Activated gamma-delta T cell treated with anti-CD3 and anti-CD28 coated beads, Interleukin-2, amount 50 U/mL, for 16 hours (primary cell): ENCODE measurements at places on chromosomes 16 and 17.

DNA sequence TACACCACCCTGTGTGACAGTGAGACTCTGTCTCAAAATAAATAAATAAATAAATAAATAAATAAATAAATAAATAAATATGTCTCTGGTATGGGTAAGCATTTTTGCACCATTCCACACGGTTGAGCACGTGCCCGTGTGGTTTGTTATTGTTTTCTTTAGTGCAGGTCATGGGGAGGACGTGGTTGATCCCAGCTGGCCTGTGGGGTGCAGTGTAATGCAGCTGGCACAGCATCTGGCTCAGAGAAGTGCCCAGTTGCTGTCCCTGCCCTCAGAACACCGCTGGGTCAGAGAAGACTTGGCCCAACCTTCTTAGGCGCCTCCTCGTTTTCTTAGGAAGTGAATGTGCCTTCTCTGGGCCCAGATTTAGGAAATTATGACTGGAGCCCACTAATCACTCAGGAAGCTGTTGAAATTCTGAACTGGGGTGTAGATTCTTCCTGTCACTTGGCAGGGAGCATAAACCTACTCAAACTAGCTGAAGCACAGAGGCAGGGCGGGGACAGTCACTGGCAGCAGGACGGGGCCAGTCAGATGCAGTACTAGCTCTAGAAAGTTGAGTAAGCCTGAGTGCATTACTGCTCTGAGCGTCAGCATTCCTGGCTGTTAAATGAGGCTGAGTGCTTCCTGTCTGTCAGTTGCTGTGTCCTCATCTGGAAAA, 85.9 kb downstream of the SNX29 start:
- DNase-seq, result no peak

DNA sequence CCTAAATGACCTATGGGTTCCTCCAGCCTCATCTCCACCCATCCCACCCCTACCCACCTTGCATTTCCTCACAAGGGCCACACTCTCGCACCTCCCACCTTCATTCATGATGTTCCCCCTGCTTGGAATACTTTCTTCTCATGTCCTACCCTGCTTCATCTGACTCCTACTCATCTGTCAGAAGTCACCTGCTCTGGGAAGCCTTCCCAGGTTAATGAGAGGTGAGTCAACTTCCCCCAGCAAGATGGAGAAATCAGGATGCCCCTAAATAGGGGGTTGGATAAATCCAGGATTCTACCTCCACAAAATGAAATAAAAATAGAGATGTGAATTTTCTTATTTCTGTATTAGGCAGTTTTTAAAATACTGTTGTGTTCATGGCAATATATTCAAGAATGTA, 51.0 kb upstream of the WSB1 start:
- no peak for DNase-seq

GRCh38 chr16:10828851-10829366, 10.3 kb upstream of the TVP23A start:
- DNase-seq, result no peak

GRCh38 chr16:553601-554296, 6.4 kb upstream of the PRR35 start:
- no peak for DNase-seq

GRCh38 chr17:17514993-17515933, 19.1 kb upstream of the RASD1 start:
- DNase-seq, result no peak

DNA sequence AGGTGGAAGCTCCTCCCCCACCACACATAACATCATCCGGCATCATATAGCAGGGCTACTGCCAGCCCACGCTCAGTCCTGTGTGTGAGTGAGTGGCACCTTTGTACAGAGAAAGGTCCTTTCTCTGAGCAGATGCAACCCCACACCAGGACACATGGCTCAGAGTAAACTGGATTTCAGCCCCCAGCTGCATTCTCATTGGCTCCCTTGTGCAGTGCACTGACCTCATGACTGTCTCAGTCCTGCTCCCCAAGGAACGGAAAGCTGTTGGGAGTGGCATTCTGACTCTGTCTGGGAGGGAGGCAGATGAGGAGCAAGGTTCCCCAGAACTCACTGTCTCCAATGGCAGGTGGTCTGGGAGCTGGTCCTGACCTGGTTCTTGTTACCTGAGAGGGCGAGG, 244.1 kb downstream of the PHKB start:
- no peak for DNase-seq

GRCh38 chr16:57115514-57116182, 23.3 kb downstream of the CPNE2 start:
- DNase-seq, result no peak

GRCh38 chr17:78883533-78884131, 19.4 kb downstream of the CEP295NL start:
- no peak for DNase-seq

GRCh38 chr16:89473791-89474414, 16.5 kb downstream of the ANKRD11 start:
- no peak for DNase-seq
